Right atrium auricular region (tissue), 2 donors: ENCODE measurements at places on chromosomes 16 and 17. TPM values are rescaled to one million over a fixed set of nuclear protein-coding genes. Genes with fewer than 3 reads are reported as not detected.

DNA sequence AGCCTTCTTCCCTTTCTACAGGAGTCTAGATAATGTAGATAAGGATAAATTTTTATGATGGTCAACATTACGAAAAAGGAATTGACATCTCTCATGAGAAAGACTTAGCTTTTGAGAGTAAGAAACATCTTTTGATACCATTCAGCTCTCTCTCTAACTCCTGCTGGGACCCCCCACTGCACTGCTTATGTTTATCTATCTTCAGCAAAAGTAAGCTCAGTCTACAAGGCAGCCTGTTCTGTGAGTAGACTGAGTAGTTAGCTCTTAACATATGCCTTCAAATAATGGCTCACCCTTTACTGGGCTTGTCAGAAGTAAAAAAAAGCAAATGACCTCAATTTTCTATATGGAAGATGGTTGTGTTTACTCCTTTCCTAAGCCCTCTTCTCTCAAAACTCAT lies 372.2 kb upstream of the CDH11 start:
- no peak overlapping the region for H3K27ac ChIP-seq
- no peaks in the 10 kb centered on the region for H3K4me1 ChIP-seq
- H3K36me3 ChIP-seq: no peaks in the 10 kb centered on the region
- no peak for DNase-seq

DNA sequence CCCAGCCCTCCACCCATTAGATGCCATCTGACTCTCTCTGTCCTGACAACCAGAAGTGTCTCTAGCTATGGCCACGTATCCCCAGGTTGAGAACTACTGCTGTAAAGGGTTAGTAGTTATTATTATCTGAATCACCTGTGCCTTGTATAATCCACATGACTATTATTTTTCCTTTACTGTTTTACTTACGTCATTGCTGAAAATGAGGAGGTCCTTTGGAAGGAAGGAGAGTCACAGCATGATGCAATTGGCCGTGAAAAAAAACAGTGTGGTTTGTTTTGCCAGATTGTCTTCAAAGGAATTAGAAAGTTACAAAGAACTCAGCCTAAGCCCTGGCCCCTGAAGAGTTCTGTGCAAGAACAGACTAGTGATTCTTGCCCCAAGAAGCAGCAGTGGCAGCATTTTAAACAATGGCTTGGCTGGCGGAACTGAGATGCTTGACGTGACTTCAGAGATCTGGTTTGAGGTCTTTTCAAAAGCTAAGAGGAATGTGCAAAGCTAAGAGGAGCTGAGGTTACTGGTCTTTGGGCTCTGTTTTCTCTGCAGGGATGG lies 413.3 kb upstream of the EEF2KMT start:
- no peaks in the 10 kb centered on the region for H3K36me3 ChIP-seq
- H3K4me1 ChIP-seq: no peaks in the 10 kb centered on the region
- no peak overlapping the region for H3K4me3 ChIP-seq
- DNase-seq: no peak
- no peaks in the 10 kb centered on the region for H3K27me3 ChIP-seq

CTRB1 gene
- total RNA-seq: not detected

CRHR1 gene
- total RNA-seq: not detected

CHST5 gene
- total RNA-seq: not detected
